Colonic mucosa (tissue), 4 donors: ENCODE measurements at places on chromosomes 13 and 19. TPM values are rescaled to one million over a fixed set of nuclear protein-coding genes. Genes with fewer than 3 reads are reported as not detected.

The AMER2 gene
- total RNA-seq: not detected

The GGN gene
- total RNA-seq: 0.45 TPM

The ARHGAP45 gene
- 37.9 TPM for total RNA-seq

The SIGLEC14 gene
- 1.5 TPM for total RNA-seq

- H3K27me3 ChIP-seq: no peaks in the 10 kb centered on the region
- no peak for DNase-seq
- H3K4me3 ChIP-seq: peak overlapping the region; percentile 94
- H3K27ac ChIP-seq: peak overlapping the region; percentile 91
- peaks cover 12% of the 10 kb centered on the region for H3K4me1 ChIP-seq
These were observed 969 bp upstream of the POMP start for GRCh38 chr13:28657784-28658538.

DNA sequence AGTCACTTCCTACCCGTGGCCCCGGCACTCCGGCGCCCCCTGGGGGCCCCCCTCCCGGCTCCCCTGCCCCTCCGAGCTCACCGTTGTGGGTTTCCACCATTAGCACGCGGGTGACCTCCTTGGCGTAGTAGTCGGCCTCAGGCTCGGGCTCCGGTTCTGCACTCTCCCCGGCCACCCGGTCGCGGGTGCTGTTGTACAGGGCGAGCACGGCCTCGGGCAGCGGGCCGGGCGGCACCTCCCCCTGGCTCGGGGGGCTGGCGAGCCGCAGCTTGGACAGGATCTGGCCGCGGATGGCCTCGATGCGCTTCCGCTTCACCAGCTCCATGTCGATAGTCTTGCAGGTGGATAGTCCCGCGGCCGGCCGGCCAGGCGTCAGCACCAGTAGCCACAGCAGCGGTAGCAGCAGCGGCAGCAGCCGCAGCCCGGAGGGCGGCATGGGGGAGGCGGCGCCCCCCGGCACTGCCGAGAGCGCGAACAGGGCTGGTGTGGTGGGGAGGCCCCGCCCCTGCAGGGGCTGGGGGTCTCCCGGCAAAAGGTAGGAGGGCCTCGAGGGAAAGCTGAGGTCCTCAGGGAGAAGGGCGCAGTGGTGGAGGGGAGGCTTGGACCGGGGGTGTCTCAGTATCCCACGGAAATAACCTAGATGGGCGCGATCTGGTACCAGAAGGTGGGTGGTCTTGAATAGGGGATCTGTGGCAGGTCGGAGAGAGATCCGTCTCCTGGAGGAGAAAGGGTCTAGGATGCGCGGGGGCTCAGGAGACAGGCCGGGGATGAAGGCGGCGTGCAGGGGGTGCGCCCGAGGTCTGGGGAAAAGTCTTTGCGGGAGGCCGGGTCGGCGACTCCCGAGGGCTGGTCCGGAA lies 885 bp downstream of the TGFB1 start:
- no peaks in the 10 kb centered on the region for H3K36me3 ChIP-seq
- H3K4me1 ChIP-seq: peaks cover 6% of the 10 kb centered on the region
- peak overlapping the region; percentile 84 for H3K4me3 ChIP-seq
- DNase-seq: peak; percentile 73
- peak overlapping the region; percentile 81 for H3K27ac ChIP-seq
- H3K27me3 ChIP-seq: peaks cover 7% of the 10 kb centered on the region

- H3K4me1 ChIP-seq: no peaks in the 10 kb centered on the region
- H3K36me3 ChIP-seq: no peaks in the 10 kb centered on the region
These were observed 7.2 kb upstream of the PABPC3 start for GRCh38 chr13:25088562-25089221.

- no peak overlapping the region for H3K27ac ChIP-seq
- no peaks in the 10 kb centered on the region for H3K4me1 ChIP-seq
- no peaks in the 10 kb centered on the region for H3K36me3 ChIP-seq
These were observed 73.9 kb upstream of the FNDC3A start for GRCh38 chr13:48901781-48902180.

- H3K36me3 ChIP-seq: no peaks in the 10 kb centered on the region
- no peaks in the 10 kb centered on the region for H3K27me3 ChIP-seq
- H3K4me1 ChIP-seq: no peaks in the 10 kb centered on the region
These were observed 248.8 kb downstream of the SLITRK5 start for GRCh38 chr13:87919956-87920355.

- H3K4me3 ChIP-seq: no peak overlapping the region
- H3K27ac ChIP-seq: no peak overlapping the region
- H3K36me3 ChIP-seq: peaks cover 4% of the 10 kb centered on the region
- H3K27me3 ChIP-seq: no peaks in the 10 kb centered on the region
- no peak for DNase-seq
These were observed 10.4 kb downstream of the LMNB2 start for GRCh38 chr19:2446381-2446780.

DNA sequence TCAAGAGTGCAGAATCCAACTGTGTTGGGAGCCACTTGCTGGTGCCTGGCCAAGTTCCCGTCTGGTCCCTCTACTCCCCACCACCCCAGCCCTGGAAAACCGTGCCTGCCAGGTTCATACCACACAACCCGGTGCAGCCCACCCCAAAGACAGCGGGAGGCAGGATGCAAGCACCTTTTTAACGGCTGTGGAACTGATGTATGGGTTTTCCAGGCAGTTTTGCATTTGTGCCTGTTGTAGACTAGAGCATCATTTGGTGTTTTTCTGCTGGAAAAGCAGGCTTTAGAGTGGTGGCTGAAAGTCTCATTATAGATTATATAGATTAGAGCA lies 13.5 kb downstream of the TFDP1 start:
- no peaks in the 10 kb centered on the region for H3K36me3 ChIP-seq
- no peak overlapping the region for H3K4me3 ChIP-seq
- H3K27ac ChIP-seq: no peak overlapping the region
- H3K27me3 ChIP-seq: no peaks in the 10 kb centered on the region
- H3K4me1 ChIP-seq: no peaks in the 10 kb centered on the region

GRCh38 chr13:75864718-75865117 lies 228.6 kb downstream of the LMO7 start:
- no peaks in the 10 kb centered on the region for H3K36me3 ChIP-seq
- H3K27me3 ChIP-seq: no peaks in the 10 kb centered on the region
- H3K4me1 ChIP-seq: no peaks in the 10 kb centered on the region
- no peak overlapping the region for H3K4me3 ChIP-seq

GRCh38 chr13:40352802-40353562 lies 313.5 kb downstream of the FOXO1 start:
- H3K4me3 ChIP-seq: no peak overlapping the region
- H3K36me3 ChIP-seq: no peaks in the 10 kb centered on the region
- H3K4me1 ChIP-seq: no peaks in the 10 kb centered on the region
- H3K27ac ChIP-seq: no peak overlapping the region
- H3K27me3 ChIP-seq: no peaks in the 10 kb centered on the region

DNA sequence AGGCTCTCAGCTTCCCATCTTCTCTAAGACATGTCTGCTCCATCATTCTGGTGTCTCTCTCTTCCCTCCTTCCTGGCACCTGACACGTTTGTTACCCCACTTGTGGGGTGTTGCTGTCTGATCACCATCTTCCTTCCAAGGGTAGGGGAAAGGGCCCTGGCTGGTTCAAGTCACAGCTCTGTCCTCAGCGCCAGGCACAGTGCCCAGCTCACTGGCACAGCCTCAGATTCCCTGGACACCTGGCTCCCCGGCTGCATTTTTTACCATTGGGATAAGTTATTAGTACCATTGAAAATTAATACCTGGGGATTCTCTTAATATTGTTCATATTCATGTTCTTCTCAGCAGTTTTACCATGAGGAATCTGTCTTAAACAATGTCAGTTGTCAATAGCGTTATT lies 50.8 kb upstream of the LDLR start:
- H3K36me3 ChIP-seq: peaks cover 13% of the 10 kb centered on the region
- H3K27ac ChIP-seq: no peak overlapping the region
- no peak overlapping the region for H3K4me3 ChIP-seq
- no peak for DNase-seq
- no peaks in the 10 kb centered on the region for H3K27me3 ChIP-seq
- H3K4me1 ChIP-seq: peaks cover 5% of the 10 kb centered on the region

DNA sequence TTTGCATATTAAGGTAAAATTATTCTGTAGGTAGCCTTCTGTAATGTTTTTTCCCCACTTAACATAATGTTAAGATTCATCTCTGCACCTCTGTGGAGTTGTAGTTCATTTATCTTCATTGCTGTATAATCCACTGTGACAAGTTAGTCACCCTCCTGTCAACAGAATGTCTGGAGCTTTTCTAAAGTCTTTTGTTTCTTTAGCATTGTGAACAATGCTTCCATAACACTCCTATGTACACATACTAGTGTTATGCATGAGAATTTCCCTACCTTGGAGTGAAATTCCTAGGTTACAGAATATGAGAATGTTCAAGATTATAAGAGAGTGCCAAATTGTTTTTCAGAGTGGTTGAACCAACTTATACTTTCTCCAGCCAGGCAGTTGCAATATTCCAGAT lies 113.5 kb downstream of the COG6 start:
- H3K4me3 ChIP-seq: no peak overlapping the region
- H3K4me1 ChIP-seq: no peaks in the 10 kb centered on the region
- H3K27ac ChIP-seq: no peak overlapping the region
